ENCODE measurements at places on chromosomes 6 and 20. TPM values are rescaled to one million over a fixed set of nuclear protein-coding genes. Genes with fewer than 3 reads are reported as not detected.

The ESF1 gene
- total RNA-seq, result 17.3 TPM

The ADGRG6 gene
- 0.52 TPM for total RNA-seq

The GNL1 gene
- total RNA-seq, result 64.0 TPM

The HAO1 gene
- not detected for total RNA-seq

The PSORS1C2 gene
- total RNA-seq, result not detected

The OPRL1 gene
- 0.99 TPM for total RNA-seq

The UBE2C gene
- 219 TPM for total RNA-seq

The PROKR2 gene
- total RNA-seq, result not detected

The HUS1B gene
- total RNA-seq, result 1.2 TPM

The THEMIS gene
- total RNA-seq, result 107 TPM

The NMBR gene
- total RNA-seq, result not detected

The SLC22A2 gene
- total RNA-seq, result not detected

The EYA2 gene
- not detected for total RNA-seq

The SLC44A4 gene
- total RNA-seq, result not detected

The ARFRP1 gene
- total RNA-seq, result 62.6 TPM

The MAK gene
- 0.26 TPM for total RNA-seq

The POU3F2 gene
- not detected for total RNA-seq

The SLC17A2 gene
- not detected for total RNA-seq
